ENCODE measurements at places on chromosomes 12 and 14.

DNA sequence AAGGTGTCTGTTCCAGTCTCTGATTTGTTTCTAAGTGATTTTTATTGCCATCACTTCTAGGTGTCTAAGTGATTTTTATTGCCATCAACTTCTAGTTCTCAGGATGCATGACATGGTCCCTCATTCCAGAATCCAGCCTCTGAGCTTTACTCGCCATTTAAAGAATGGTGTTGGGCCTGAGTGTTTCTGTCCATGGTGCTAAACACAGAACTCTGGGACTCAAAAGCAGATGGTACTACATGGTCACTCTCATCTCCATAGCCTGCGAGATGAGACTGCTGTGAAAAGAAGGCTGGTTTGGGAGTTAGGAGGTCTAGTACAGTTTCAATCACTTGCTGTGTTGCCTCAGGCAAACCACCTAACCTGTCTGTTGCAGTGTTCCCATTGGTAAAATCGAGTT lies 276.6 kb downstream of the NRXN3 start:
- no peak for DNase-seq

DNA sequence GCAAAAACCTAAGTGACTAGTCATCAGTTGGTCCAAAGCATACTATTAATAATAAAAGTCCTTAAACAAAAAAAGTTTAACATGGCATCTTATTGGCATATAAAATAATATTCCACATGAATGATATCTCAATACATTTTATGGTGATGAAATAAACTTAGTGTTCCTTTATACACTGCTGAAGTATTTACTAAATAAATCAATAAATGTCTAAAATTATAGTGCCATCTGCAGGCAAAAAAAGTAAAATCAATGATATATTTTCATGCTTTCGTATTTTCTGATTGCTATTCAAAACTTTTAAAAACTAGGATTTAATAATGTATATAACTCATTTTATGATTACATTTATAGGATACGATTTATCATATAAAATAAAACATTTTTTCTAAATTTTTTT lies 30.5 kb downstream of the PUS7L start:
- no peak for DNase-seq

GRCh38 chr12:29023436-29024076 lies 125.5 kb upstream of the FAR2 start:
- DNase-seq, result no peak

GRCh38 chr12:51897181-51897580 lies 9.3 kb downstream of the ANKRD33 start:
- no peak for DNase-seq

- DNase-seq, result no peak
Measured at GRCh38 chr12:94954029-94954685, 49.3 kb downstream of the NDUFA12 start.

DNA sequence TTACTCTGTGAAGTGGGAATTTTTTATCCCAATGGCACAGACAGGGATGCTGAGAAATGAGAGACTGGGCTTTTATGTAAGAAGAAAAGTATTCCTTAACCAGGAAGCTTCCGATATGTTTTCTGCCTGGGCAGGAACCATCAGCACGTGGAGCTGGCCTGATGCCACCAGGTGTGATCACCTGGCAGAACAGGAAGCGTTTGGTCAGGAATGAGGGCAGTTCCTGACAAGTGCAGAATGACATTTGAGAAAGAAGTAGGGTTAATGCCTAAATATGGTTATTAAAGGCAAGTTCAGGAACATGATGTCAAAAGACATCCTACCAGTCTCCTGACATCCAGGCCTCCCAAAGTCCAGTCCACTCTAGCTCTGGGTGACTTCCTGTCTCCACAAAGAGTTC lies 210.3 kb downstream of the NUAK1 start:
- DNase-seq, result no peak

DNA sequence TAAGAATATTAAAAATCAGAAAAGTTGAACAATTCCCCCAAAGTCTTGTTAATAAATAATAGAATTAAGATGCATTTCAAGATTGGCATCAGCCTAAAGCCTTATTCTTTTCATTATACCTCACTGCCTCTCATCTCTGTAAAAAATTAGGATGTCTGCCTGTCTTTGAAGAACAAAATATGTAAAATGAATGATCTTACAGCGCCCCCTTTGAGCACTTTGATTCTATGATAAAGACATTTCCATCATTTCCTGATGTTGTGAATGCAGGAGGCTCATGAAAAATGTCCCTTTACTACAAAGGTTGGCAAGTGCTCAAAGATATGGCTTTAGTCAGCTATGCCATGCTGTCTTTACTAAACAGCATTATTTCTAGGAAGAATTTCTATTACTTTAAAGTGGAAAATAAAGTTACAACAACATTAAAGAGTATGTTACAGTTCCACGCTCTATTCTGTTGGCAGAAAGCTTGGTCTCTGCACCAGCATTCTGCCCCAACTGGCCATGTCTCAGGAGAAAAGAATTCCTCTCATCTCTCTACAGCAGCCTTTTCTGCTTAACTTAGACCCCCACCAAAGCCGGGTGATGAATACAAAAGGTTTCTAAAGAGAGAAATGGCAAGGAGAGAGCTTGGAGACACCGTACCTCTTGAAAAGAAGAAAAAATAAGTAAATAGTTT lies 95.1 kb downstream of the LLPH start:
- DNase-seq, result no peak

DNA sequence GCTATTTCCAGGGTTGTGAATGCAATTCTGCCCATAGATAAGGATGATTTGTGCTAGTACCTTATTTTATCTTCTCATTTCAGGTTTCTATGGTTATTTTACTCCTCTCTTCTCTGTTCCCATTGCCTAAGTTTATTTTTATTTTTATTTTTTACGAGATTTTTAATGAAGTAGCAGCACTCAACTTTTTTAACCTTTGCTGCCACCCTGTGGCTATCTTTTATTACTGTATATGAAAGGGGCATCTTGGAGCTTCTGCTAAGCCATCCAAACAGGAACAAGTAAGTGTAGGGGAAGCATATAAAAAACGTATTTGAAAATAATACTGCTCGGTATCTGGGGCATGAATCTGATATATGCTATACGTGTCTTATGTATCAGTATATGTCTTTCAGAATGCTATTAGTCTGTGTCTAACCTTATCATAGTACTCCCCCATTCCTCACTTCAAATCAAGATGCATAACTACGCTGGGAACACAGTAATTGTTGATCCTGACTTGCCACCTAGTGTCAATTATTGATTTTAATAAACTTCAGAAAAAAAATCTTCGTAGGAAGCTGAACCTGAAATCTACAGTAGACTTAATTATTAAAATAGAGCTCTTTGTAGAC lies 60.3 kb downstream of the KLRG1 start:
- no peak for DNase-seq
